T-helper 1 cell (primary cell): ENCODE measurements at places on chromosomes 4 and X.
A peak's percentile ranks its signal among the peaks of the same experiment; 100 is the strongest.

DNA sequence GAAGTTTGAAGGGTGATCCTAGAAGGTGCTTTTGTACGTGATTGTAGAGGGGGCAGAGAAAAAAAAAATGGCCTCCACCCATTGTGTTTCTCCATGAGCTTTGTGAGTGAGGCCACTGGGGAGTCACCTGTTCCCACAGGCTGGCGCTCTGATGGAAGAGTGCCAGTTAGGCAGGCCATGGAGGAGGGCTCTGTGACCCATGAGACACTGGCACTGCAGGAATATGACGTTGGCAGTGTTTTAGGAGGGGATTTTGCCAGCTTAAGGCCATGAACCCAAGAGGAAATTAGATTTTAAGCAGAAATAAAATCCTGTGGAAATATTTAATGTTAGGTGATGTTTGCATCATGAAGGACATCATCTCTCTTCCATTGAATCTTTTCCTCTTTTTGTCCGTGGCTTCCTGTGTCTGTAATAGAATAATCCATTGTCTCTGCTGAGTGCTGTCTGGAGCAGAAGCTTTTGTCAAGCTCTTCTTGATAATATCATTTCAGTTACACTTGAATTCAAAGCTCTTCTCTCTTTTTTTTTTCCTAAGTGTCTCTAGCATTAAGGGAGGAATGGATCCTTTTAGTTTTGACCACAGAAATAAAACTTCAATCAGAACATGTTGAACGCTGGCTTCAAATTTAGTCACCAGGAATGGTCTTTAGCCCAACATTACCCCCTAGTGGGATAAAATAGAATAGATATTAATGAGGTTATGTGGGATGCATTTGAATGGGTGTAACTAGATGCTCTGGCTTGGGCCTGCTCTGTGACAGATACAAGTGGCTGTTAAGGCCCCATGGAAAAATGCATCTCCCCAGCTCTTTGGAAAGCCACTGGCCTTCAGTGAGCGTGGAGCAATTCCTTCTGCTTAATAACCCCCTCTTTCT lies 41.0 kb upstream of the UCP1 start:
- DNase-seq: no peak

DNA sequence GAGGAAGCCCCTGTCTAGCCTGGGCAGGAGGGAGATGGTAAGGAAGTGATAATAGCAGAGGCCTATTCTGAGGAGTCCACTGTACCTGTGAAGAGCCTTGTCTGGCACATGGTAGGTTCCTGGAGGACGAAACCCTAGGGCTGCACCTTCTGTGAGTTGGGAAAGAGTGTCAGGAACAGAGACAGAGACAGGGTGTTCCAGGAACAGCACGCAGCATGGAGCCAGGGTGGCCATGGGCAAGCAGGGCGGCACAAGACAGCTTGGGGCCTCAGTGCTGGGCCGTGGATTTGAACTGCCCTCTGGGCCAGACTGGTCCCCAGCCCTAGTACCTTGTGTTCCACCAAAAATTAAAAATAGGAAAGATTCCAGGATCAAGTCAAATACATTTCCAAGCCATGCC lies 272.5 kb downstream of the EVC2 start:
- DNase-seq: no peak

DNA sequence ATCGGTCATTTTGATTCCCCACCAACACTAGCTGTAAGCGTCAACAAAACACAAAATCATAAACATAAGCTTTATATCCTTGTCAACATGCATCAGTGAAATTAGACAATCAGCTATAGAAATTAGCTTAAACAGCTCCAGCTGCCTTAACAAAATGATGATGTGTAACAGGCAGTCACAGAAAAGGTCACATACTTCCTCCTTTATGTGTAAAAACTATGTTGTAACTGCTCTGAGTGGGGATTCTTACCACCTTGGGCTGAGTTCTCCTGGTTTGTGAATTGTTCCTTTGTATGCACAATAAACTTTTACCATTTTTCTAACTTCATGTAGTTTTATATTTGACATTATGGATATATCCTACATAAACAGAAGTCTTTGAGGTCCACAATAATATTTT lies 73.9 kb upstream of the MAP9 start:
- no peak for DNase-seq

- no peak for DNase-seq
Observed at GRCh38 chrX:140944710-140945109, 57.7 kb upstream of the SPANXB1 start.

- no peak for DNase-seq
Observed at GRCh38 chr4:113325876-113326615, 276.6 kb downstream of the ANK2 start.

DNA sequence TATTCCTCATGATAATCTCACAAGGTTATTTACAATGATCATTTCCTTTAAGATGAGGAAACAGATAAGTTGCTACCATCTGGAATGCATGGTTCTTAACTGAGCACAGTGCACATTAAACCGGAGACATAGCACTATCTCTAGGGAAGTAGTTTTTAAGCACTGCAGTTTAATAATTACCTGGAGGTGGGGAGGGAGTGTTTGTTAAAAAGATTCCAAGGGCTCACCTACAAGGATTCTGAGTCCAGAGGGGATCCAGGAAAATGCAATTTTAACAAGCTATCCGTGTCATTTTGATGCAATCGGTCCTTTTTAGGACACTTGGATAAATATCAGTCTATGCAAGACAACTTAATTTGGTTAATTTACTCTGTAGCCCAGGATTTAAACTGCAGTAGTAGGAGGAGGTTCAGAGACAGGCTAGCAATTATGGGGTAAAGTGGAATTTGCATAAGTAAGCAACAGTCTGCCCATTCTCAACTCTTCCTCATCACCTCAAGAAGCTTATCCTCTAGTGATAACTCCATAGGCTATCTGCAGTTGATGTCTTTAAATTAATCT lies 2.8 kb upstream of the PDLIM5 start:
- no peak for DNase-seq

- no peak for DNase-seq
Observed at GRCh38 chr4:8702516-8703400, 110.2 kb downstream of the CPZ start.

- peak; percentile 28 for DNase-seq
Observed at GRCh38 chrX:45806410-45807121, 605.9 kb upstream of the DIPK2B start.

- no peak for DNase-seq
Observed at GRCh38 chrX:139967300-139967699, 2.0 kb upstream of the CXorf66 start.

GRCh38 chr4:166846939-166847338 lies 387.4 kb downstream of the SPOCK3 start:
- DNase-seq: no peak

GRCh38 chrX:9324676-9325075 lies 140.2 kb upstream of the TBL1X start:
- no peak for DNase-seq

GRCh38 chr4:182179105-182179504 lies 64.1 kb upstream of the TENM3 start:
- DNase-seq: no peak

GRCh38 chrX:24900234-24900633 lies 115.5 kb downstream of the ARX start:
- DNase-seq: no peak

GRCh38 chrX:132809581-132809980 lies 148.8 kb downstream of the HS6ST2 start:
- no peak for DNase-seq

DNA sequence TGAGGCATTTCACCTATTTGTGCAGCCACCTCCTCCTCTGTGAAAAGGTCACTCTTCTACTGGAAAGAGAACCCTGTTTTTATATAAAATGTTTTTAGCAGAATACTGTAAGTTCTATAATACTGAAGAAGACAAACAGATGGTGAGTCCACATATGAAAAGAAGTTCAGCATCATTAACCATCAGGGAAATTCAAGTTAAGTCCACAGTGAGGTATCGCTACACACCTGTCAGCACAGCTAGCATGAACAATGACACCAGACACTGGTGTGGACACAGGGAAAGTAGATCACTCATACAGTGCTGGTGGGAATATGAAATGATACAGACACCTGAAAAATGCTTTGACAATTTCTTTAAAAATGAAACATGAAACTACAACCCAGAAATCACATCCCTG lies 133.0 kb downstream of the MAD2L1 start:
- DNase-seq: no peak

GRCh38 chrX:63785708-63786040 lies 660 bp upstream of the ARHGEF9 start:
- no peak for DNase-seq

- no peak for DNase-seq
Observed at GRCh38 chrX:121671649-121672048, 624.2 kb downstream of the GLUD2 start.

DNA sequence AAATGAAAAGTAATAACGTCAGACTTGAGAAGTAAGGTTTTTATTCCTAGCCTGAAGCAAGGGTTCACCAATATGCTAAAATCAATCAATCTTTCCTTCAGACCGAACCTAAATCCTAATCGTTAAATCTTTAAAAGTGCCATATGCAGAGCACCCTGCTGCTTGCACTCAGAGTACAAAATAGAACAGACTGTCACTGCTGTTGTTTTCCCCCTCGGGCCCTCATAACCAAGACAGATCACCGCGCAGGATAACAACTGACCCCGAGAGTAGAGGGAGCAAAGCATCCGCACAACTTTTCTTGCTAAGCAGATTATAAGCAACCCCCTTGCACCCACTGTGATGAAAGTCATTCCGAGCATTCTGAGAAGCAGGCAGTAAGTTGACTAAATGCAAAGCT lies 550.9 kb upstream of the NDST4 start:
- DNase-seq: no peak

DNA sequence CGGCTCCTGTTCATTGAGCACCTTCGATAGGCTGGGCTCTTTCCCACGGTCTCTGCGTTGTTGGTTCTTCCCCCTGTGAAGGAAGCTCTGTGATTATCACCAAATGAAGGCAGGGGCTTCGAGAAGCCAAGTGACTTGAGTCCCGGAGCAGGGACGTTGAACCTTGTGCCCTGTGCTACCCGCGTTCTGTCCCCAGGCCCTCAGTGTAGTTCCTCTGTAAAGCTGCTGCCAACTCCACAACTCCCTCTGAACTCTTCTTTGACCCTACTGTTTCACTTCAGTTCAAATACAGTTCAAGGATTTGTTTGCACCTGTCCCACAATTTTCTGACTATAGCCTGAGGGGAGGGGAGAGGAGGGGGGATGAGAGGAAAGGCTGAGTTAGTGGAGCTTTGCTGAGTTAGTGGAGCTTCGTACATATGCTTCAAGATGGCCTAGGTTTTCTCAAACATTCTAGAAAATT lies 635 bp upstream of the PHF8 start:
- DNase-seq: no peak

- no peak for DNase-seq
Observed at GRCh38 chr4:67198727-67199126, 346.6 kb downstream of the CENPC start.

DNA sequence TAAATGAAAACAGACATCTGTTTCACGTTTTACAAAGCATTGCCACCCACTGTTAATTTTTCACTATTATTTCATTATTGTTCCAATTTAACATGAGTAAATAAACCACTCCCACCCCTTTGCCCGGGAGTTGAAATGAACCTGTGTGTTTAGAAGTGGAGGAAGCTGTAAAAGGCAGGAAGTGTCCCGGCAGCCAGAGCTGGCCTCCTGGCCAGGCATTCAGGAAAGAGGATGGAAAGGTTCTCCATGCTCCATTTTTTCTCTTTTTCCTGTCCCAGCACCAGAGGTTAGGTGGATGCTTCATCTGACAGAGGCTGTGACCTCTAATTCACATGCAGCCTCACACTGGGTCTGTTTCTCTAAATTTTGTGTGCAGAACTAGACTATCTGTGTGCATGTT lies 55.5 kb upstream of the LNX1 start:
- DNase-seq: no peak

DNA sequence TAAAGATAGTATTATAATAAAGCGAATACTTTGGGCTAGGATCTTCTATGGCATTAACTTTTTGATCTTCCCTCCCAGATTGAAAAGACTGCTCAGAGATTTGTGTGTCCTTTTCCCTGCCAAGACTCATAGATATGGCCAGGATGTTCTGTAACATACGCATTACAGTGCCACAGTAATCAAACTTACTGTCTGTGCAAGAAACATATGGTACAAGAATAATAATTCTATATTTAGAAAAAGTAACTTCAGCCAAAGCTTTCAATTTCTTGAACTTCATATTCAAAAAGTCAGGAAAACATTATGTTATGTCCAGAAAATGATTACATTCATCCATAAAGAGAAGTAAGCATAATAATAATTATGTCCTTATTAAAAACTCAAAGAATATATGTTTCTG lies 100.9 kb upstream of the GUCY1A1 start:
- DNase-seq: no peak

- no peak for DNase-seq
Observed at GRCh38 chr4:158819942-158820786, 51.3 kb downstream of the FNIP2 start.

- DNase-seq: no peak
Observed at GRCh38 chr4:67346654-67347053, 198.6 kb downstream of the CENPC start.

GRCh38 chrX:132406106-132406505 lies 82.7 kb downstream of the MBNL3 start:
- no peak for DNase-seq

DNA sequence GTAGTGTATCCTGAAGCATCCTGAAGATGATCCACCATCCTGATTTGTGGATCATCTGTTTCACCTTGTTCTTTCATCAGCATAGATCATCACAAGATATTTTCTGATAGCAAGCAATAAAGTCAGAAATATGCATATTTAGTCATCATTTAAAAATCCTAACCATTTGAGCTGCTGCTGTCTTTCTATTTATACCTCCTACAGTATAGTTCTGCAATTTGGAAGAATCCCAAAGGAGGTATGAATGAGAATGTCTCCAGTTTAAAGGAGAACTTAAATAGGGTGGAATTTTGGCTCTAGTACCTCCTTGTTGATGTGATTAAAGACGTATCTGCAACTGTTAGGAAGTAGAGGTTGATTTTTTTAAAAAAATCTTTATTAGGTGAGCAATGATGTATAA lies 7.6 kb downstream of the SLC25A14 start:
- no peak for DNase-seq

GRCh38 chrX:111511477-111511876 lies at the start of gene SERTM2:
SERTM2 (plus strand) TSS chrX:111511645; CDS start chrX:111518858, 7,213 bp downstream.
- DNase-seq: no peak

- no peak for DNase-seq
Observed at GRCh38 chr4:139020384-139020783, 4.8 kb downstream of the NOCT start.

GRCh38 chr4:110533590-110533910 lies 57.6 kb downstream of the ENPEP start:
- DNase-seq: no peak

GRCh38 chr4:1874201-1874600 lies 3.0 kb downstream of the NSD2 start:
- no peak for DNase-seq

DNA sequence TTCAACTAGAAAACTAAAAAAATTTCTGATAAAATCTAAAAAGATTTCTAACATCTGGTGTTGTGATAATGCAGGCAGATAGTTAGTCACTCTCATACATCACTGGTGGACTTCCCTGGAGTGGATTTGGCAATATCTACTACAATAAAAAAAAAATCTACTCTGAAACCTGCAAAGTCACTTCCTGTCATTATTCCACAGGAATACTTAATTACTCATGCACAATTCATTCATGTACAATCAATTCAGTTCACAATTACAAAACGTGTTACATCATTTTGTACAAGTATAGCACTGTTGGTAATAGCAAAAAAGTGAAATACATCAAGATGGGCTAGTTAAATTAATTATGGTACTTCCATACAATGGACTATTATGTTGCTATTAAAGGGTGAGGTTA lies 16.5 kb upstream of the RHOH start:
- no peak for DNase-seq
